ENCODE measurements at places on chromosomes 11 and 22.

DNA sequence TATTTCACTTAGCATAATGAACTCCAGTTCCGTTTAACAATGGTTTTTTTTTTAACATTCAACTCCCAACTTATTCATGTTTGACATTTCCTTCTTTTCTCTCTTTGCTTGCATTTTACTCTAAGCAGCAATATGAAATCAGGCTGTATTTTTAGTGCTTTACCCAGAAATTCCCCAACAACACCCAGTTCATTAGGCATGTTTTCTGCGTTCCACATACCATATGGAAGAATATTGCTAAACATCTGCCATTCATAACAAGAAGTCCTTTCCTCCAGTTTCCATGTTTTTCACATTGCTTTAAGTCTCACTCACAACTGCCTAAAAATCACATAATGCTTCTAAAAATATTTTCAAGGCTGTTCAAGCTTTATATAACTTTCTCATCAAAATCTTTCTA lies 45.8 kb downstream of the PLAAT5 start:
- DNase-seq = no peak

GRCh38 chr11:19380375-19380774 lies 139.6 kb upstream of the E2F8 start:
- no peak for DNase-seq

DNA sequence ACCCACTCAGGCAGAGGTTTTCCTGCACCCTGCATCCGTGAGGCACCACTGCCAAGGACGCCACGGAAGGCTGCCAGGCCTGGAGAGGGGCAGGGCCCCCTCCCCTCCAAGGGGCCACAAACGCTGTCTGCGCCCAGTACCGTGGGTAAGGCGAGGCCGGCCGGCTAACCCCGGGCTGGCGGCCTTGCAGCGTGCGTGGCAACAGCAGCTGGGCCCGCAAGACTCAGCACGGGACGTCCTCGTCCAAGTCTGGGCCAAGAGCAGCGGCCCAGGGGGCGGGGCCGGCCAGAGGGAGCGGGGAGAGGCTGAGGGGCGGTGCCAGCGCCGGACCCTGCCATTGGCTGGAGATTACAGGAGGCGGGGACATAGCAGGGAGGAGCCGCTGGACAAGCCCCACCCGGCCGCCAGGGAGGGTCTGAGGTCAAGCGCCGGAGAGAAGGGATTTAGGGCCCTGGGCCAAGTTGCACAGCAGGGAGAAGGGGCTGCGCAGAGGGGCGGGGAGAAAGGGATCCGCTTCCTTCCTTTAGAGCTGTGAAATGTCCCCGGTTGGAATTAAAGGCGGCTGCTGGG lies 16.0 kb downstream of the SLC43A1 start:
- DNase-seq = peak; percentile 36

GRCh38 chr11:28596816-28597215 lies 488.6 kb downstream of the METTL15 start:
- DNase-seq = no peak

GRCh38 chr11:65764434-65764833 lies 16.3 kb downstream of the AP5B1 start:
- DNase-seq = no peak

- DNase-seq = no peak
Measured at GRCh38 chr11:118129471-118130172, 23.0 kb downstream of the SCN4B start.

- DNase-seq = no peak
Measured at GRCh38 chr11:61116426-61117167, 14.3 kb downstream of the CD5 start.

DNA sequence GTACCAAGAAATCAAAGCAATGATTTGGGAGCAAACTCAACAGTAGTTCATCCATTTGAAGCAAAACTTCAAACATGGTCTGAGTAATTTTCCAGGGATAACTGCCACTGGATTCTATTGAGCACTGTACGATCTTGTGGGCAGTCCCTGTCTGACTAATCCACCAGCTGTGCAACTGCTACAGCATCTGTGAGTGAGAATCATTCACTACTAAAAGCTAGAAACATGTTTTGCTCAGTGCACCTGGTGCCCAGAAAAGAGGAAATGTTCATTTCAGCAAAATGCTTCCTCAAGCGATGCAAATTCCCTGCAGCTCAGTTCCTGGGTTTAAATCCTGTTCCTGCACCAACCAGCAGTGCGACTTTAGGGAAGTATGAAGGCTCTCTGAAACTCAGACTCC lies 1077.9 kb downstream of the DLG2 start:
- no peak for DNase-seq

DNA sequence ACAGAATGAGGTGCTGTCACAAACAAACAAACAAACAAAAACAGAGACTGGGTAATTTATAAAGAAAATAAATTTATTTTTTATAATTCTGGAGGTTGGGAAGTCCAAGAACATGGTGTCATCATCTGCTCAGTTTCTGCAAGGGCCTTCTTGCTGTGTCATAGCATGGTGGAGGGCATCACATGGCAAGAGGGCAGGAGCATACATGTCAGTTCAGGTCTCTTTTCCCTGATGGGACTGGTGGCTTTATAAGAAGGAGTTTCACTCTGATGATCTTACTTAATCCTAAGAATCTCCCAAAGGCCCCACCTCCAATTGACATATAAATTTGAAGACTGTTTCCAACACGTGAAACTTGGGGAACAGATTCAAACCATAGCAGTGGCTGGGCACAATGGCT lies 135.7 kb downstream of the NECTIN1 start:
- DNase-seq = no peak

DNA sequence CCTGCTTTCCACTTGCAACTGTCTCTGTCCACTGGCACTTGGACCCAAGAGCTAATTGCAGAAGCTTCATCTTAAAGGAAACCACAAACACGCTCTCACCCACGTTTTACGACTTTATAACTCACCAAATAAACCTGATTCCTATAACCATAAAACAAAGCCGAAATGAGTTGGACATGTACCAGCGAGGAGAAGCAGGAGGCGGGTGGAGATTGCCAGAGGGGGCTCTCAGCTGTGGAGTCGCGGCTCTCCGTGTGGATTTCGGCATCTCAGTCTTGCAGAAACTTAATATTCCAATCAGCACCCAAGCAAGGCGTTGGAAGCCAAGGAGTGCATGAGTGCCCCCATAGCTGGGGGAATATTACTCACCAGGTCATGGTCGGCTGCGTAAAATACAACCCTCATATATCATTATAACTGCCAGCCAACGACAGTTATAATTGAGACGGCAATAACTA lies 483.6 kb downstream of the MN1 start:
- no peak for DNase-seq

DNA sequence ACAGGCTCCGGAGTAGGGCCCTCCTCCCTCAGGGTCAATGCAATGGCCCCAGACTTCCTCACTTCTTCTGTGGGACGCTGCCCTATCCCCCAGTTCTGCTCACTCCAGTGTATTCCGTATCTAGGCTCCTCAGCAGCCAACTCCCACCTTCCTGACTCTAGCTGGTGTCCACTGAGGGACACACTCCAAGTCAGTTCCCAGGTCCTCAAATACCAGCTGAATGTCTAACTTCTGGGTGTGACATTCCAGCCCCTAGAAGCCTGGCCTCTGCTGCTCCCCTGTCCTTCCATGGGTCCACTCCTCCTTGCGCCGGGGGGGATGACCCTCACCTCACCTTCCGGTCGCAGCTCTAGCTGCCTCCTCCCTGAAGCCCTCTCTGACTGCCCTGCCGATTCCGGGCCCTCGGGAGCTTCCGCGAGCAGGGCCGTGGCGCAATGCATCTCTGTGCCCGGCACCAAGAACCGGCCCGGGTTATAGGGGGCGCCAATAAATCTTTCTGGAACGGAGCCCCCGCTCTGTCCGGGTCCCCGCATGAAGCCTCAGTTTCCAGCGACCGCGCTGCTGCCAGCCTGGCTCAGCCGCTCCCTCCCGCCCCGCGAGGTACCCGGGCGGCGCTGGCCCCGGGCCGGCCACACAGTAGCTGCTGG lies 15.4 kb downstream of the BAD start:
- peak; percentile 38 for DNase-seq
